Karpas-422 (cell line): ENCODE measurements at places on chromosomes 4 and X. TPM values are rescaled to one million over a fixed set of nuclear protein-coding genes. Genes with fewer than 3 reads are reported as not detected.

GRCh38 chr4:92969650-92970379 is 666.0 kb downstream of the GRID2 start:
- H3K4me1 ChIP-seq = no peaks in the 10 kb centered on the region
- H3K27me3 ChIP-seq = no peaks in the 10 kb centered on the region
- H3K36me3 ChIP-seq = no peaks in the 10 kb centered on the region
- no peak for DNase-seq
- no peak overlapping the region for H3K4me3 ChIP-seq

GRCh38 chrX:133401536-133401935 is 13.8 kb downstream of the GPC4 start:
- H3K27ac ChIP-seq = no peak overlapping the region
- H3K36me3 ChIP-seq = no peaks in the 10 kb centered on the region

DNA sequence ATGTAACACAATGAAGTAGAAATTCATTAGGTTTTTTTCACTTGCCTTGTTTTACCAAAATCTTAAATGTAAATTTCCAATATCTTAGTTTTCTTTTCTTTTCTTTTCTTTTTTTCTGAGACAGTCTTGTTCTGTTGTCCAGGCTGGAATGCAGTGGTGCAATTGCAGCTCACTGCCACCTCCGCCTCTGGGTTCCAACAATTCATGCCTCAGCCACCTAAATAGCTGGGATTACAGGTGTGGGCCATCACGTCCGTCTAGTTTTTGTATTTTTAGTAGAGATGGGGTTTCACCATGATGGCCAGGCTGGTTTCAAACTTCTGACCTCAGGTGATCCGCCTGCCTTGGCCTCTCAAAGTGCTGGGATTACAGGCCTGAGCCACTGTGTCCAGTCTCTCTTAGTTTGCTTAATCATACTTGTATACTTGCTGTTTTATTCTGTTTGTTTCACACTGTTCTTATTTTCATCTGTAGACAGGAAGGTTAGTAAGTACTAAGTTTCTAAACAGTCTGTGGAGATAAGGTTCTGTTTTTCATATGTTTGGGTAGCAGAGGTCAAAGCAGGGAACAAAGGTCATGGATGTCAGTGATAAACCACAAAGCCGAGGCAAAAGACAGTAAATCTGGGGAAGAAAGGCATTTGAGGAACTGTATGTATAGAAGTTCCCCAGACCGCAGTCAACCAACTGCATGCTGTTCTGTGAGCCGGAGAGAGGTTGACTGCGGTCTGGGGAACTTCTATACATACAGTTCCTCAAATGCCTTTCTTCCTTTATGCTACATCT is 129.1 kb downstream of the CBR4 start:
- H3K27ac ChIP-seq = no peak overlapping the region
- no peak overlapping the region for H3K4me3 ChIP-seq
- H3K36me3 ChIP-seq = no peaks in the 10 kb centered on the region
- DNase-seq = no peak
- H3K4me1 ChIP-seq = peaks cover 4% of the 10 kb centered on the region; the same call in 1 of the 2 replicates
- H3K27me3 ChIP-seq = no peaks in the 10 kb centered on the region

DNA sequence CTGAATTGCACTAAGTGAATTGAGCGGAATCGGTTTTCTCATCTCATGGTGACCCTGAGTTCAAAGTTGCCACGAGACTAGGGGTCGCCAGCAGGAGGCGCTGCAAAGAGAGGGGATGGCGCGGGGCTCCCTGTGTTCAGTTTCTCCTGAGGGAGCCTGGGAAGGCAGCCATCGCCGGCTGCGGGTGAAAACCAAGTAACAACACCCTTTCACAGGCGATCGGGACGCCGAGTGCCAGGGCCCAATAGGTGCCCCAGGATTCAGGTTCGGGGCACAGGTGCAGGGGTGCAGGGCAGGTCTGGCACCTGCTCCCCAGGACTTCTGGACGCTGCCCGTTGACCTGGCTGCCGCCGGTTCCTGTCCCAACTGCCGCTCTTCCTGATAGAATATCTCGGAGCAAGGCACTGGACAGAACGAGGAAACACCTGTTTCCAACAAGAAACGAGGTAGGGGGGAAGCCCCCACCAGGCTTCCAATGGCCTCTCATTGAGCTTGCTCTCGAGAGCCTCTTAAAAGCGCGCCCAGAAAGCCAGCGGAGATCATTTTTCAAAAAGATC is 1.1 kb upstream of the FGF16 start:
- no peaks in the 10 kb centered on the region for H3K36me3 ChIP-seq
- H3K4me1 ChIP-seq = peaks cover 6% of the 10 kb centered on the region
- no peak overlapping the region for H3K27ac ChIP-seq
- DNase-seq = no peak
- no peaks in the 10 kb centered on the region for H3K27me3 ChIP-seq

GRCh38 chrX:109704563-109704962 is 28.5 kb downstream of the ACSL4 start:
- no peaks in the 10 kb centered on the region for H3K27me3 ChIP-seq
- H3K27ac ChIP-seq = no peak overlapping the region
- H3K36me3 ChIP-seq = no peaks in the 10 kb centered on the region
- H3K4me1 ChIP-seq = peaks cover 30% of the 10 kb centered on the region
- H3K4me3 ChIP-seq = no peak overlapping the region
- no peak for DNase-seq

DNA sequence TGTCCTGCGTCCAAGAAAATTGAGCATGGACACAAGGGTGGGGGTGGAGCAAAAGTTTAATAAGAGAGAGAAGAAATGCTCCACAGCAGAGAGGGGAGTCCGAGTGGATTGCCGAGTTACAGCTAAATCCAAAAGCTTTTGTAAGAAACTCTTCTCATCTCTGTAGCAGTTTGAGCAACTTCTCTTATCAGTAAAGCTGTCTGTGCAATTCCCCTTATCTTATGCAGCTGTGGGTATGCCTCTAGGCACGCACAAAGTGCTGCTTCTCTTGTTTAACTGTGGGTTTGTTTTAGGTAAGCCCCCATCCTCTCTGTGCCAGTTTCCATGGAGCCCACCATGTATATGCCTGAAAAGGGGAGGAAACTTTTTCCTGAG is 44.8 kb downstream of the HMGB2 start:
- no peaks in the 10 kb centered on the region for H3K4me1 ChIP-seq
- H3K27me3 ChIP-seq = no peaks in the 10 kb centered on the region
- no peak overlapping the region for H3K27ac ChIP-seq
- peaks cover 5% of the 10 kb centered on the region; the same call in 1 of the 2 replicates for H3K36me3 ChIP-seq
- DNase-seq = no peak

DNA sequence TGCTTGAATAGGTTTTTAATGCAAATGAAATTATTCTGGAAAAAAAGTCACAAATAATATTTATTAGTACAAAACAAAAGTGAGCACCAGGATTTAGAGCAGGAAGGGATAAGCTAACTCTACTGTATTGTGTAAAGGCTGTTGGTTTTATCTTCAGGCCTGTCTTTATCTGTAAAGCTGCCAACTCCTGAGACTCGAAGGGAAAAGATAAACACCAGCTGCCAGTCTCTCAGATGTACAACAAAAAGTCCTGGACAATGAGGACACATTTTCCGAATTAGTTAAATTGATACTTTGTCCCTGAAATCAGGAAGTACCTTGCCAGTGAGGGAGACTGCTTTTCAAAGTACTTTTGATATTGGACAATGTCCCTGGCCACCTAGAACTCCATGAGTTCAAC is 8.8 kb downstream of the DDX60 start:
- no peak for DNase-seq
- no peaks in the 10 kb centered on the region for H3K4me1 ChIP-seq
- no peaks in the 10 kb centered on the region for H3K27me3 ChIP-seq
- no peak overlapping the region for H3K27ac ChIP-seq
- H3K4me3 ChIP-seq = no peak overlapping the region

DNA sequence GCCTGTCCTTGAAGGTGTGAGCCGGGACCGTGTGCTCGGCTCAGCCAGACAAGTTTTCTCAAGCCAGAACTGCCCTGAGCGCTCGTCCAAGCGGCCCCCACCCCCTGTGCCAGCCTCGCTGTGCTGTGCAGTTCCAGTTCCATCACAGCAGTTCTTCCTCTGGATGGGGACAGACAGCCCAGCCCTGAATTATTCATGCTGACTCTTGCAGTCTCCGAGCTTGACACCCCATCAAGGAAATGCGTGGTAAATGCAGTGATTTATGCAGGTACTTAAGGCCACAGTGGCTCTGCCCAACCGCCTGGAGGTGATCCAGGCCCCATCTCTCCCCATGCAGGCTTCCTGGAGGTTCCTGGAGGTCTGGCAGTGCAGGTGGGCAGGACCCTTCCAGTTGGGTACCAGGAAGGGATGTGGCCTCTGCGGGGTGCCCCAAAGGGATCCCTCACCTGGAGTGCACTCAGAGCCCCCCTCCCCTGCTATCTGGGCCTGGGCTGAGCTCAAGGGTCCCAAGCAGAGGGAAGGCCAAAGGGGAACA is 44.8 kb upstream of the HMX1 start:
- no peak overlapping the region for H3K27ac ChIP-seq
- no peak overlapping the region for H3K4me3 ChIP-seq

DNA sequence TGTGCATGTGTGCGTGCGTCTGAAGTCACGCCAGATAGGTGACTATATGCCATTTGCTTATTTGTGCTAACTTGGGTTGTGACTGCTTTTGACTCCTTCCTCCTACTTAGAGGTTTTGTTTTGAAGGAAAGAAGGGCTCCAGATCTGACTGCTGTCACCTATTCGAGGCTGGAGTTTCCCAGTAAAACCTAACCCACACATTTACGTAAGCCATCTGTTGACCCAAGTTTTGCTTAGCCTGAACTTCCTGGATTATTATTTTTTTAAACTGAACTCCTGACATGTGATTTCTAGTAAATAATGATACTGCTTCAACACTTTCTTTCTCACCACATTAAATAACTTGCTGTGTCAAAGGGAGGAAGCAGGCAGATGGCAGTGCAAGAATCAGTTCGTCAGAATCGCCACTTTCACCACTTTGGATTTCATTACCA is 41.5 kb downstream of the DTHD1 start:
- no peaks in the 10 kb centered on the region for H3K4me1 ChIP-seq
- H3K27ac ChIP-seq = no peak overlapping the region
- H3K4me3 ChIP-seq = no peak overlapping the region

- DNase-seq = no peak
- no peak overlapping the region for H3K27ac ChIP-seq
- no peak overlapping the region for H3K4me3 ChIP-seq
- H3K27me3 ChIP-seq = no peaks in the 10 kb centered on the region
- no peaks in the 10 kb centered on the region for H3K4me1 ChIP-seq
Measured at GRCh38 chrX:47098338-47099094, 20.3 kb downstream of the RGN start.

GRCh38 chrX:132463411-132463810 is 25.4 kb downstream of the MBNL3 start:
- H3K4me1 ChIP-seq = no peaks in the 10 kb centered on the region
- peak; percentile 65 for DNase-seq
- H3K36me3 ChIP-seq = no peaks in the 10 kb centered on the region

DNA sequence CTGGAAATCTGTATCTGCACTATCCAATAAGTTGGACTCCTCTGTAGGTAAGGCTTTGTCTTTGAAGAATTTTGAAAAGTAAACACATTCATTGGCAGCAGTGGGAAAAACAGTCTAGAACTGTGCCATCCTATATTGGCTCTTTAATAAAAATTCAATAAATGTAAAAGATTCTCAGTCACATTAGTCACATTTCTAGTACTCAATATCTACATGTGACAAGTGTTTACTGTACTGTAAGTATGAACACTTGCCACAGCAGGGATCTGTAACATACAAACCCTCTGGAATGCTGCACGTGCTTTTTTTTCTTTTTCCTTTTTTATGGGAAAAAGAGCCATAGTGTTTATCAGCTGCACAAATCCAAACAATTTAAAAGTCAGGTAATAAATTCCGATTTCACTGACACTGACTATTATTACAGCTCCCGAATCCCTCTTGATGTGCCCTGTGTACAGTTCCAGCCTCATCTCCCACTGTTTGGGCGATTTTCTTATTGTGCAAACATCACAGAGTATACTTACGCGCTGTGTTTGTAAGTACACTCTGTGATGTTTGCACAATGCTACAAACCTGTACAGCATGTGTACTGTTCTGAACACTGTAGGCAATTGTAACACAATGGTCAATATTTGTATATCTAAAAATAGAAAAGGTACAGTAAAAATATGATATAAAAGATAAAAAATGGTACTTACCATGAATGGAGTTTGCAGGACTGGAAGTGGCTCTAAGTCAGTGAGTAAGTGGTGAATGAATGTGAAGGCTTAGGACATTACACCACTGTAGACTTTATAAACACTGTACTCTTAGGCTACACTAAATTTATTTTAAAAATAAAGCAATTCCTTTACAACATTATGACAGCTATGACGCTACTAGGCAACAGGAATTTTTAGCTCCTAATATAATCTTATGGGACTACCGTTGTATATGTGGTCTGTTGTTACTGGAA is 8.7 kb downstream of the PYURF start:
- no peaks in the 10 kb centered on the region for H3K4me1 ChIP-seq
- no peaks in the 10 kb centered on the region for H3K27me3 ChIP-seq

GRCh38 chrX:131881194-131881593 is 141.9 kb upstream of the STK26 start:
- H3K36me3 ChIP-seq = no peaks in the 10 kb centered on the region
- H3K27ac ChIP-seq = no peak overlapping the region
- no peaks in the 10 kb centered on the region for H3K27me3 ChIP-seq
- H3K4me1 ChIP-seq = no peaks in the 10 kb centered on the region
- no peak overlapping the region for H3K4me3 ChIP-seq

- peaks cover 9% of the 10 kb centered on the region; the same call in 1 of the 2 replicates for H3K36me3 ChIP-seq
- H3K27ac ChIP-seq = peak overlapping the region; percentile 71
- peak overlapping the region; percentile 92 for H3K4me3 ChIP-seq
- H3K27me3 ChIP-seq = no peaks in the 10 kb centered on the region
- DNase-seq = peak; percentile 43
Measured at GRCh38 chr4:17613761-17614415, 553 bp upstream of the MED28 start.

DNA sequence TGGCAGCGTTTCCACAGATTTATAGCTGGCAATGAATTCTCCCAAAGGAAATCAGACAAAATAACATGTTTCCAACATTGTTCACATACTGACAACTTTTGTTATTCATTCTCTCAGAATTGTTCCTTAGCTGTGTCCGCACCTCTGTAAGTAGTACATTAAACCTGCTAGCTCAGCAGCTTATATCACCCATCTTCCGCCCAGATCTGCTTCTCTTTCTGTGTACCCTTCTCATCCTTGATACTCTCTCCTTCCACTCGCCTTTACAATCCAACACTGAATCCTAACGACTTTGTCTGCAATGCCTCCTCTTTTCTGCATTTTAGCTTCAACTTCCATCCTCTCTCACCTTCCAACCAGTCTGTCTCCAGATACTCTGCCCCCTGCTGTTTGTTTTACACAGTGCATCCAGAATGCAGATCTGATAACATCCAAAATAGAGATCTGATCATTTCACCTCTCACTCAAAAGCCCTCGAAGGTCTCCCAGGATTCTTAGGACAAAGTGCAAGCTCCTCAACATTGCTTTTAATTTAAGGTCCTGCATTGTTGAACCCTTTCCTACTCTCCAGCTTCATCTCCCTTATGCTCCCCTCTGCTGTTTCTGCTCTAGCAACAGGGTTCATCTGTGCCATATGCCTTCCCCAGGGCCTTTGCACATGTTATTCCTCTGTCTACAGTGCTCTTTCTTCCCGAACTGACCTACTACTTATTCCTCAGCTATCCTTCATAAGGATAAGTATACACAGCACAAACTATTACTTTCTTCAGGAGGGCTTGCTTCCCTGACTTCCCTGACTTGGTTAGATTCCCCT is 67.3 kb upstream of the VBP1 start:
- H3K27ac ChIP-seq = no peak overlapping the region
- peak; percentile 71 for DNase-seq
- no peaks in the 10 kb centered on the region for H3K4me1 ChIP-seq
- no peak overlapping the region for H3K4me3 ChIP-seq
- no peaks in the 10 kb centered on the region for H3K36me3 ChIP-seq
- H3K27me3 ChIP-seq = no peaks in the 10 kb centered on the region

The NXF2 gene
- total RNA-seq = not detected in 2 replicates

The ADH6 gene
- total RNA-seq = not detected in 2 replicates

The F8A3 gene
- 3.7 and 4.5 TPM in 2 replicates for total RNA-seq

The MAGEE2 gene
- not detected in 2 replicates for total RNA-seq

The HEPH gene
- total RNA-seq = not detected in 2 replicates

The PAGE2B gene
- total RNA-seq = not detected in 2 replicates

The SFRP2 gene
- not detected in 2 replicates for total RNA-seq
